Fibroblast of mammary gland (primary cell): ENCODE measurements at places on chromosomes 7 and 10.

GRCh38 chr10:124619802-124620490 is 124.2 kb downstream of the FAM53B start:
- no peak for DNase-seq

- DNase-seq: peak; percentile 51
Observed at GRCh38 chr10:79162861-79163665, 94.3 kb downstream of the ZMIZ1 start.

DNA sequence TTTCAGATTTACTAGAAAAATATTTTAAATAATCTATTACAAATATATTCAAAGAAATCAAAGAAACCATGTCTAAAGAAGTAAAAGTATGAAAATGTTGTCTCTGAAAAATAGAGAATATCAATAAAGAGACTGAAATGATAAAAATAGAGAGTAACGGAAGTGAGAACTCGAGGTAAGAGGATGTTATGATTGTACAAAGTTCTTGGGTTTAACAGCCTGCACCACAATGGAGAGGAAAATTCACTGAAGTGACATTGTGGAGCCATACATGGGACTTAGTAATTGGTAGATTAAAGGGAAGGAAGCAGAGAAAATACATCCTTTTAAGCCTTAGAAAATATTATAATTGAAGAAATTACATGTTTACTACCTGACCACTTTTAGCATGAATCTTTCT is 77.9 kb downstream of the THSD7A start:
- DNase-seq: no peak

- DNase-seq: no peak
Observed at GRCh38 chr7:11847336-11847735, 15.3 kb upstream of the THSD7A start.

DNA sequence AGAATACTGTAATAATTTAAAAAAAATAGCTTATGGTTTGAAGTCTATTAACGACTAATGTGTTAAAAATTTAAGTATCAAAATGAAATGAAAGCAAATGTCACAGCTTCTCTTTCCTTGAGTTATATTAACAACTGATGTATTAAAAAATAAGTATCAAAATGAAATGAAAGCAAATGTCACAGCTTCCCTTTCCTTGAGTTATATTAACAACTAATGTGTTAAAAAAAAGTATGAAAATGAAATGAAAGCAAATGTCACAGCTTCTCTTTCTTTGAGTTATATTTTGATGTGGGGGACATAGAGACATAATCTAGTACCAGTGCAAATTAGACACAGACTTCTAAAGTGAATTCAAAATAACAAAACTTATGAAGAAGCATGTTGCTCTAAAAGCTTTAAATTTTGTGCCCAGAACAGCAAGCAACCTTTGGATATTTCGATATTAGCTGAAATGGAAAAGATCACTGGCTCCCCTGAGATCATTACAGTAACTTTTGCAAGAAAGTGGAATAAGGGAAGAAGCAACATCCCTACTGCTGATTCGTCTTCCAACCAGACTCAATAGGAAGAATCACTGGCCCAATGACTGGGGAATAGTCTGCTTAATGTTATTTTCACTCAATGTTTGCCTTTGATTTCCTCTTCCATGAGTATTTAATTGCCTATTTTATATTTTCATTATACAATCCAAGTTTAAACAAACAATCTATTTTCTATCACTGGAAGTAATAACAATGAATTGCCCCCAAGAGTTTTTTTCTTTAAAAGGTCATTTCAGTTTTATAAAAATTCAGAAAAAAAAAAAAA is 8.0 kb downstream of the SKAP2 start:
- peak; percentile 59 for DNase-seq

- peak; percentile 81 for DNase-seq
Observed at GRCh38 chr10:84348860-84349259, 20.5 kb downstream of the CCSER2 start.
